Endothelial cell of coronary artery (primary cell): ENCODE measurements at places on chromosomes 4 and X. TPM values are rescaled to one million over a fixed set of nuclear protein-coding genes. Genes with fewer than 3 reads are reported as not detected.

MND1 gene
- total RNA-seq = 2.4 and 4.3 TPM in 2 replicates

GABRQ gene
- total RNA-seq = not detected in 2 replicates

SPACA5 gene
- total RNA-seq = not detected in 2 replicates

VCX gene
- total RNA-seq = not detected in 2 replicates

NAP1L3 gene
- 0.18 and 0.56 TPM in 2 replicates for total RNA-seq

PPEF2 gene
- not detected in 2 replicates for total RNA-seq

IGSF1 gene
- total RNA-seq = under 0.01 and 0.09 TPM in 2 replicates

RNF175 gene
- total RNA-seq = not detected in 2 replicates

RHOXF1 gene
- not detected in 2 replicates for total RNA-seq

PDHA2 gene
- total RNA-seq = not detected in 2 replicates

MSANTD1 gene
- total RNA-seq = 0.27 and 0.47 TPM in 2 replicates

HUWE1 gene
- total RNA-seq = 96.2 and 102 TPM in 2 replicates
